ENCODE measurements at places on chromosomes 5 and 9. TPM values are rescaled to one million over a fixed set of nuclear protein-coding genes. Genes with fewer than 3 reads are reported as not detected.

Gene GPR150
- total RNA-seq, result 0.08 TPM

Gene PFDN1
- 92.9 TPM for total RNA-seq

Gene HSPB3
- total RNA-seq, result not detected

Gene ZNF367
- total RNA-seq, result 7.1 TPM

Gene PPIC
- total RNA-seq, result 16.4 TPM

Measured in A549 treated with DMSO at 1 μM for 4 hours (cell line).